Hematopoietic multipotent progenitor cell treated with erythropoietin and hydrocortisone succinate and interleukin-3 and kit ligand, for 17 days (in vitro differentiated cells): ENCODE measurements at places on chromosomes 1 and 21.

DNA sequence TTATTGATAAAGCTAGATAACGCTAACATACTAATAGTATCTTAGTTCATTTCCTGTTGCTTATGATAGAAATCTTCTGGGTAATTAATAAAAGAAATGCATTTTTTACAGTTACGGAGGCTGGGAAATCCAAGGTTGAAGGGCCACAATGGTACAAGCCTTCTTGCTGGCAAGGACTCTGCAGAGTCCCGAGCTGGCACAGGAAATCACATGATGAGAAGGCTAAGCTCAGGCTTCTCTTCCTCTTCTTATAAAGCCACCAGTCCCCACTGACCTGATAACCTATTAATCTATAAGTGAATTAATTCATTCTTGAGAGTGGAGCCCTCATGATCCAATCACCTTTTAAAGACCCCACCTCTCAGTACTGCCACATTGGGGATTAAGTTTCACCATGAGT, 82.6 kb downstream of the GPR161 start:
- no peak for DNase-seq

DNA sequence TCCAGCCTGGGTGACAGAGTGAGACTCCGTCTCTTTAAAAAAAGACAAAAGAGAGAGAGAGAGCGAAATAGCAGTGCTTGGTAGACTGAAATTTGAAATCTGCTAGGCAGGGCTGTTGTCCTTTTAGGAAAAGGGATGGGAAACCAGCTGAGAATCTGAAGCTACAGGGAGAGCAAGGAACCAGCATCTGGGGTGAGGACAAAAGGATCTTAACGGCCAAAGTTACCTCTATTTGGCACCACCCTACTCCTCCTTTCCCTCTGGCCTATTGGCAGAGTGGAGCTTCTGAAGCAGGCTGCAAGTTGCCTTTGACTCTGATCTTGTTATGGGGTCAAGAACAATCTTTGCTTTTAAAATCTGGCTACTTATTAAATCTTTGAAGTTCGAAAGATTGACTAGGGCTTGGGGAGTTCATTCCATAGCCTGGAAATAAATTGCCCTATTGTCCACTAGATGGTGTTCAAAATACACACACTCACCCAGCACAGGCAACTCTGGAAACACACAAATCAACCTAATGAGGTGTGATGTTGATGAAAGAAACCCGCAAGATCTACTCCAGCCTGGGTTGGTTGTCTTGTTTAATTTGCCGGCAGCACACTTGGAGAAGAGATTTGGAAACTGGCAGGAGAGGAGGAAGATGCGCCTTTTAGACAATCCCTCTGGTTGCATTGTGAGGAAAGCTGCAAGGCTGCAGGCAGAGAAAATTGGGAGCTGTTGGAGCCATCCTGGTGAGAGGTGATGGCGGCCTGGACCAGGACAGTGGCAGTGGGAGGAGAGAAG, 16.5 kb upstream of the PARP1 start:
- no peak for DNase-seq

GRCh38 chr1:9068981-9069325, 482 bp downstream of the SLC2A5 start:
- no peak for DNase-seq

GRCh38 chr1:7691576-7691975, 79.5 kb upstream of the VAMP3 start:
- DNase-seq, result no peak

DNA sequence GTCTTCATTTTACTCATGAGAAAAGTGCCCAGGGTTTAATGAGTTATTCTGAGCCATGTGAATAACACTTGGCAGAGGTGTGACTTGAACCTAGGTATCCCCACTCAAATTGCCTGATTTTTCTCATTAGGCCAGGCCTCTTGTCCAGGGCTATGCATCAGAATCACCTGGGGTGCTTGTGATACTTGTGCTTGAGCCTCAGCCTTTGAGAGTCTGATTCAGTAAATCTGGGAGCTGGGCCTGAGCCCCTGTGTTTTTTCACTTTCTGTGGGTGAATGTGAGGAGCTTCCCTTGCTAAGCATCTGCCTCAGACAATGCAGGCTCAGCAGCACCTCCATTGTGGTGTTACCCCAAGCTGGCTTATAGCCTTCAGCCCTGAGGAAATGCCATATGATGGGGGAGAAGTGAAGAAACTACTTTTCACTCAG, 127.1 kb downstream of the S1PR1 start:
- no peak for DNase-seq

- no peak for DNase-seq
These were observed 18.5 kb downstream of the PIK3R3 start for GRCh38 chr1:46113948-46114347.

DNA sequence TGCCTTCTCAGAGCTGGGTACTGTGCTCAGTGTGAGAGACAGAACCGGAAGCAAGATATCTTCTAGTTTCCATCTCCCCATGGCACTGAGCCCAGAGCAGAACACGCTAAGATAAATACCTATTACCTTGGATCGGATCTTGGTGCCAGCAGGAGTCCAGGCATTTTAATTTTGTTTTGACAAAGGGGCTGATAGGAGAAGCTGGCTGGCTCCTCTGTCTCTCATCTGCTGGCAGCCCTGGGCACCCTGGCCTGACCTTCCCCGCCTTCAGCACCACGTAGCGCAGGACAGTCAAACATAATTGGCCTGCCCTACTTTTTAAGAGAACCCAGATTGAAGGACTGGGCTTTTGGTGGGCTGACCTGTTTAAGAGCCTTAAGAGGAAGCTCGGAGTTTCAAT, 160.7 kb upstream of the KLHDC7A start:
- DNase-seq, result no peak

DNA sequence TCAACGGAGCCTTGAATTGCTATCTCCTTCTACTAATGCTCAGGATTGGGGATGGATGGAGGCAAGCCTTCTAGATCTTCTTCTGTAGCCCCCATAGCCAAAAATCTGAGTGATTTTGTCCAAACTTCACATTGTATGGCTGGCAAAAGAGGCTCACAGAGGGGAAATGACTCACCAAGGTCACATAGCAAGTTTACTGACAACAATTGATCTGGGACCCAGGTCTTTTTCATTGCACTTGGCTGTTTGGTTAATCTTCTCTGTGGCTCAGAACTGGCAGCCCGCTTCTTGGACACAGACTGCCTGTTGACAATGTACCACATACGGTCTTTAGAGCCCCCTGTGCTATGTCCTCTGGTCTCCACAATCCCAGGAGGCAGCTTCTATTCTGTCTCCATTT, 3.0 kb upstream of the LACTBL1 start:
- no peak for DNase-seq

- no peak for DNase-seq
These were observed 36.9 kb upstream of the PADI2 start for GRCh38 chr1:17156108-17156507.

GRCh38 chr1:235408503-235408960, 41.3 kb downstream of the TBCE start:
- no peak for DNase-seq

GRCh38 chr1:152112101-152112884, 3.0 kb downstream of the TCHH start:
- DNase-seq, result no peak

- peak; percentile 73 for DNase-seq
These were observed 24.6 kb downstream of the DMAP1 start for GRCh38 chr1:44237721-44238457.

DNA sequence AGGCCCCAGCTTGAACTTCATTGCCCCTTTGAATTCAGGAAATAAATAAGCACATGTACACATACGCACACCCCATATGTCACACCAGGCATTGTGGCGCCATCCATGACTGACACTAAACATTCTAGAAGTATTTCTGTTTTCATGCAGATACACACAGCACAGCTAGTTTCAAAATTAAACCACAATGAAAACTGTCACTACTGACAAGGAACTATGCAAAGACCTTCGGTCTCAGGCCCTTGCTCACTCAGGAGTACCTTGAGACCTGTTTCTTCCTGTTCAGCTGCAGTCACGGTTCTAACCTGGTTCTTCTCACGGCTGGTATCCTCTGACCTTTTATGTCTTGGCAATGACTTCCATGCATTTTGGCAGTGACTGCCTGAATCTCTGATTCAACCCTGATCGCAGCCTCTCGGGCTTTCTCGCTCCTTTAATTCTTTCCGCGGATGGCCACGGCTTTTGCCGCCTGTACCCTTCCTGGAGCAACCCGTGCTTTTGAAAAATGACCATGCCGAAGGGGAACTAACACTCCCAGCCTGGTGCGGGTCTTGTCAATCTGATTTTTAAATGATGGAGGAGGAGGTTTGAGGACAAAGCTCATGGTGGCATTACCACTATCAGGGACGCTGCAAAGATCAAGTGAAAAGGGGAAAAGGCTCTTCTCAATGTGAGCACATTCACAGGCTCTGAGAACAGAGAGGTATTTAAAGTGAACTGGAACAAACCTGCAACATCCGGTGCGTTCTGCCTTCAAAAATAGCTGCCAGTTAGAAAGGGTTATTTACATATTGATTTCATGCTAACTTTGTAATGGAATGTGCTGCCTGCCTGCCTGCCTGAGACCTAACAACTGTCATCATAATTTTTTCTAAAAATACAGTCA, 384.6 kb downstream of the RRAGC start:
- DNase-seq, result no peak
